ENCODE measurements at places on chromosomes 3 and 15. TPM values are rescaled to one million over a fixed set of nuclear protein-coding genes. Genes with fewer than 3 reads are reported as not detected.

DNA sequence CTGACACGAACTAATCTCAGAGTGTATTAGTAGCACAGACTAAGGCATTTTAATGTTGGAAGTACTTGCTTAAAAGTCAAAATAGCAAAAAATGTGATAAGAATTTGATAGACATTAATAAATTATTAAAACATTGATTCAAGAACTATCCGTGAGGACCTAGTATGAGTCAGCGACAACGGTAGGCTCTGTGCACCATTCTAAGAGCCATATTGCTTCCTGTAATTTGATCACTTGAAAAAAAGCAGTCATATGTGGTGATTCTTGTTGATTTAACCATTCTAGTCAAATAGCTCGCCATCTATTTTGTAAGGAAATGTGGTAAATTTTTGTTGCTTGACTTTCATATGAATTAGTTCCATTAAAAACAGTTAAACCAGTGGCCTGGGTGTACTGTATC, 534.9 kb upstream of the ARRDC4 start:
- H3K27ac ChIP-seq = no peak overlapping the region
- H3K4me1 ChIP-seq = no peaks in the 10 kb centered on the region
- no peak for DNase-seq
- no peaks in the 10 kb centered on the region for H3K36me3 ChIP-seq
- H3K4me3 ChIP-seq = no peak overlapping the region

GRCh38 chr3:78322780-78323179, 1282.9 kb downstream of the ROBO2 start:
- H3K36me3 ChIP-seq = no peaks in the 10 kb centered on the region
- no peaks in the 10 kb centered on the region for H3K4me1 ChIP-seq
- no peak for DNase-seq
- H3K27me3 ChIP-seq = no peaks in the 10 kb centered on the region

DNA sequence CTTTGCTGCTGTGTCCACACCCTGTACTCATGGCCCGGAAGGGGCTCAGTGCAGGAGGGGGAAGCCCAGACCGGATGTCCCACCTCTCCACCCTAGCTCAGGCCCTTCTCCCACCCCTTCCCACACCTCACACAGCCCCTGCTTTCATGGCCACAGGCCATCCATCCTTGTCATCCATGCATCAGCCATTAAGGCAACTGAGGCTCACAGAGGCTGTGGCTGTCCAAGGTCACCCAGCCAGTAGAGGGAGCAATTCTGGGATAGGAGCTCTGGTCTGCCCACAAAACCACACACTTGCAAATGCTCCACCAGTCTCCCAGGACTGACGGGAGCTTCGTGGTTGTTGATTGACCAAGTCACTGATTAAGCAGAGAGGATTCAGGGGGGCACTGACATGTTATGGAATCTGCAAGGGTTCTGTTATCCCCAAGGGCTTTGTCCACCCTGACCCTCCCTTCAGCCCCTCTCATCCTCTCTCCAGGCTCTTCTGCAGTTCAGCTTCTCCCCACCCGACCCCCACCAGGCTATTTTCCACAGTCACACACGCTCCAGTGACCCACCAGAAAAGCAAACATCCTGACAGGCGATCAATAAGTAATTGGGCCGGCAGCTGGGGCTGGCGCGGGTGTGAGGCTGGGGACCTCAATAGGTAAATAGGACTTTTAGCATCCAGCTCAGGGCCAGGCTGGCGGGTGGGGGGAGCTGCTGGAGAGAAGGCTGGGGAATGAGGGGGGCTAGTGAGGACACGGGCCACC, 15.1 kb downstream of the LINGO1 start:
- no peak overlapping the region for H3K27ac ChIP-seq
- H3K27me3 ChIP-seq = no peaks in the 10 kb centered on the region
- peak; percentile 40 for DNase-seq
- no peak overlapping the region for H3K4me3 ChIP-seq
- no peaks in the 10 kb centered on the region for H3K36me3 ChIP-seq
- H3K4me1 ChIP-seq = peaks cover 7% of the 10 kb centered on the region

Gene RASGRP1
- 0.29 TPM for total RNA-seq

Gene COL7A1
- total RNA-seq = 16.7 TPM

DNA sequence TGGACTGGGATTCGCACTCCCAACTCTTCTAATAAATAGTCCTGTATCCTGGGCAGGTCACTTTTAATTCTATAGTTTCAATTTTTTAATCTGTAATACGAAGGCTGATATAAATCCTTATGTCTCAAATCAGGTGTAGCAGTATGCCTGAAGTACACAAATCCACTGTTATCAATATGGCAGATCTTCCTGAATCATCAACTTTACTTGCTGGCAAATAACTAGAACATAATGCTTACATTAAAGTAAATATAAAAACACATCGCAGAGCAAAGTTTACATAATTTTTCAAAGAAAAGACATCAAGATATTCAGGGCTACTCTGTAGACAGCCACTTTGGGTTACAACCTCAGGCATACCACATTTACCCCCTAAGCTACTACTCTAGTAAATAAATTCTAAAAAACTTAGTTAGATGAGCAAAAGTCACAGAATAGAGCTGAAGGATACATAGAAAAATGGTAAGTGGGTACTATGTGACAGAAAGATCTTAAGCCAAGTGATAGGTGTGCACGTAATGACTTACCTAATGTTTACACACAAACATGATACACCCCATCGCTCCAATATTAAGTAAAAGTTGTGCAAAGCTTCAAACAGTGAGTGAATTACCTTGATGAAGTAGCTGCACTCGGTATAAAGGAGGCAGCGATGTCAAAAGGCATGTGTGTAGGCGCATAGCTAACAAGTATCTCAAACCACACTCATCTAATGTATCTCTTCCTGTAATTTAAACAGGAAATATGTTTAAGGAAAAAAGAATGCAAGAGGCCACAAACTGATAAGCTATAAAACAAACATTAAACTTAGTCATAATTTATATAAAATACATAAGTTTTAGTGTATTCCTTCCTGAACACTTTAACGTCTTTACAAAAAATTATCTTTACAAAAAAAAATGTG, 127.9 kb downstream of the DMXL2 start:
- H3K27me3 ChIP-seq = no peaks in the 10 kb centered on the region
- H3K4me1 ChIP-seq = peaks cover 3% of the 10 kb centered on the region
- no peak overlapping the region for H3K4me3 ChIP-seq
- no peak overlapping the region for H3K27ac ChIP-seq

- H3K27me3 ChIP-seq = peaks cover 23% of the 10 kb centered on the region
- peak within 1 kb of the TSS; percentile 68 for H3K4me3 ChIP-seq
- H3K36me3 ChIP-seq = no peaks in the 10 kb centered on the region
- peaks cover 56% of the 10 kb centered on the region for H3K4me1 ChIP-seq
- DNase-seq = peak; percentile 94
Observed at GRCh38 chr3:38029400-38030125, at the start of gene PLCD1. Gene PLCD1 (minus strand): TSS chr3:38029642. CDS start chr3:38029539, 103 bp downstream.

GRCh38 chr15:45657764-45658545, 23.1 kb downstream of the SQOR start:
- H3K27me3 ChIP-seq = no peaks in the 10 kb centered on the region
- peaks cover 32% of the 10 kb centered on the region for H3K4me1 ChIP-seq
- peaks cover 16% of the 10 kb centered on the region for H3K36me3 ChIP-seq
- no peak for DNase-seq

Gene GOLGA6L7
- total RNA-seq = not detected

DNA sequence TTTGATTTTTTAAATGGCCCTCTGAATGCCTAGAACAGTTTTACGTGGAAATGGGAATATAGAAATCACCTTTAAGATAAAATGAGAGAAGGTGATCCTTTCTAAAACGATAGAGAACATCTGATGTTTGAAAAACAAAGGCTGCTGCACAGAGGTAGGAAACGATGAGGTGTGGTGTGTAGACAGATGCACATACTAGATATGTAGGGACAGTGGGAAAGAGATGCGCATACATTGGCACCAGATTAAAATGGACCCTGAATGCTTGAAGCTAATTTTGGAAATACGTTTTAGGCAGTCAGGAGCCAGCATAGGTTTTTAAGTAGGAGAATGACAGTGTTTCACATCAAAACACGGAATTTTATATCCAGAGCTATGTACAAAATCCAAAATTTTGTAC, 29.0 kb downstream of the MAP6D1 start:
- peaks cover 77% of the 10 kb centered on the region for H3K36me3 ChIP-seq
- no peaks in the 10 kb centered on the region for H3K27me3 ChIP-seq
- H3K4me3 ChIP-seq = no peak overlapping the region
- DNase-seq = no peak
- no peak overlapping the region for H3K27ac ChIP-seq

- no peaks in the 10 kb centered on the region for H3K36me3 ChIP-seq
- no peak overlapping the region for H3K27ac ChIP-seq
- no peaks in the 10 kb centered on the region for H3K27me3 ChIP-seq
- H3K4me3 ChIP-seq = no peak overlapping the region
- DNase-seq = no peak
Observed at GRCh38 chr3:43113671-43114070, 7.8 kb upstream of the POMGNT2 start.

DNA sequence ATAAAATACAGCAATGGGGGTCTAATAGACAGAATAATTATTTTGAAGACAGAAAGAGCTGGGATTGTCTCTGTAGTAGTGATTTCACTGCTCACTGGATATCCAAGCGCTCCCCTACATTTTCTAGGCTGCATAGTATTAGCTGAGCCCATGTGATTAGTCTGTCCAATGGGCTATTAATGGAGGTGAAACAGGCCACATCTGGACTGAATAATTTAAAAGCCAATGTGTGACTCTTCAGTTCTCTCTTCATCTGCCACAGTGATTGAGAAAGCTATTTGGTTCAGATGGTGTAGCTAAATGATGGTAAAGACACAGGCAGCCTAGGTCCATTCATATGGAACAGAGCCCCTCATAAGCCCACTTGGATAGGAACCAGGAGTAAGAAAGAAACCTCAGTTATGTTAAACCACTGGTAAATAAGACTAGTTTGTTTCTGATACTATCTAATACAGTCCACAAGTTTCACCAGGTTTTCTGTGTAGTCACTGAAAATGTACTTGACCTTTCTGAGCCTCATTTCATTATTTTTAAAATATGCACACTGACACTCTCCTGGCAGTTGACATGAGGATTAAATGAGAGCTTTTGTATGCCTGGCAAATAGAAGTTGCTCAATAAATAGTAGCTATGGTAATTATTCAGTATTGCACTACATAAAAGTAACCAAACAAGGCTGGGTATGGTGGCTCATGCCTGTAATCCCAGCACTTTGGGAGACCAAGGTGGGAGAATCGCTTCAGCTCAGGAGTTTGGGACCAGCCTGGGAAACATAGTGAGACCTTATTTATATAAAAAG, 17.0 kb upstream of the STT3B start:
- DNase-seq = no peak
- no peaks in the 10 kb centered on the region for H3K27me3 ChIP-seq
- H3K36me3 ChIP-seq = no peaks in the 10 kb centered on the region
- H3K4me3 ChIP-seq = no peak overlapping the region

DNA sequence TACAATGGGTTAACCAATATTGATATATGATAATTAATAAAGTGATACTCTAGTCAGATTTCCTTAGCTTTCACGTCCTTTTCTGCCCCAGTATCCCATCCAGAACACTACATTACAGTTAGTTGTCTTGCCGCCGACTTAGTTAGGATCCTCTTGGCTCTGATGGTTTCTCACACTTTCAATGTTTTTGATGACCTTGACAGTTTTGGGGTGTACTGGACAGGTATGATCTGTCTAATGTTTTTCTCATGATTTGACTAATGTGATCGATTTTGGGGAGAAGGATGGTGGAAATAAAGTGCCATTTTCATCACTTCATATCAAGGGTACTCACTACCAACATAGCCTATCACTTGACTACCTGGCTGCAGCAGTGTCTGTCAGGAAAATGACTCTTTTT, 245.0 kb upstream of the TMC3 start:
- H3K36me3 ChIP-seq = no peaks in the 10 kb centered on the region
- DNase-seq = no peak
- no peaks in the 10 kb centered on the region for H3K27me3 ChIP-seq
- H3K4me1 ChIP-seq = no peaks in the 10 kb centered on the region

Gene CCR4
- total RNA-seq = not detected

DNA sequence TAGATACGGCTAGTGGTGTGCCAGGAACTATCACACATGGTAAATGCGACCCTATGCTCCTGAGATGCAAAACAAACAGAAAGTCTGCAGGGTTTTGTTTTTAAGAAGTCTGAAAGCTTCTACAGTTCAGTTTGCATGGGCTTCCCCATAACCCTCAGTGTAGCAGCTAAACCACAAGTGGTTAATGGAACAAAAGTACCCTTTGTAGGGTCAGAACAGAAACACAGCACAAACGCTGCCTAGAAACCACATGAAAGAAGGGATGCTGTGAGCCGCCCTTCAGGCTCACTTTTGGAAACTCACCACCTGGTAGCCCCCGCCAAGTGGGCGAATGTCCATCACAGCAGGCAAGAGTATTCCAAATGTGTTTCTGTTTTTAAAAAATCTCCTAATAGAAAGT, 46.2 kb downstream of the CTDSPL start:
- H3K27me3 ChIP-seq = no peaks in the 10 kb centered on the region
- peaks cover 59% of the 10 kb centered on the region for H3K4me1 ChIP-seq
- no peak overlapping the region for H3K4me3 ChIP-seq
- no peaks in the 10 kb centered on the region for H3K36me3 ChIP-seq
- no peak overlapping the region for H3K27ac ChIP-seq

Gene SPTSSB
- 0.29 TPM for total RNA-seq
